ENCODE measurements at places on chromosomes 11 and 22.

GRCh38 chr11:14506532-14506931 is 6.9 kb upstream of the COPB1 start:
- DNase-seq, result peak; percentile 3

- DNase-seq, result peak; percentile 40
These were observed 642 bp downstream of the NAA40 start for GRCh38 chr11:63939397-63939891.

GRCh38 chr11:95652002-95652472 is 137.5 kb downstream of the FAM76B start:
- DNase-seq, result peak; percentile 51

- no peak for DNase-seq
These were observed 17.5 kb downstream of the UQCR10 start for GRCh38 chr22:29784451-29785361.

DNA sequence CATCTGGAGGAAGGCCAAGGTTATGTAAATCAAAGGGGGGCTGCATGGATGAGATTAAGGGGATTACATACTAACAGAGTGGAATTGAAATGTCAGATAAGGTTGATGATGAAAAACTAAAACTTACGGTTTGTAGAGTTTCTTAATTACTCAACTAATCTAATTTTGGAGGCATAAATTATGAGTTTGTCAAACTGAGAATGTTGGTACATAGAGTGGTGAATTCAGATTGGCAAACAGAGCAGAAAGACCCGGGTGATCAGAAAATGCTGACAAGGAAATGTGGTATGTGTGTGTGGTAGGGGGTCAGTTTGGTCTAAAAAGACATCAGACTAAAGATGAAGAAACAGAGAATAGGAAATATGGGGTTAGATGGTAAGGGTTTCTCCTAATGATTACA is 11.0 kb downstream of the MS4A6E start:
- DNase-seq, result no peak

DNA sequence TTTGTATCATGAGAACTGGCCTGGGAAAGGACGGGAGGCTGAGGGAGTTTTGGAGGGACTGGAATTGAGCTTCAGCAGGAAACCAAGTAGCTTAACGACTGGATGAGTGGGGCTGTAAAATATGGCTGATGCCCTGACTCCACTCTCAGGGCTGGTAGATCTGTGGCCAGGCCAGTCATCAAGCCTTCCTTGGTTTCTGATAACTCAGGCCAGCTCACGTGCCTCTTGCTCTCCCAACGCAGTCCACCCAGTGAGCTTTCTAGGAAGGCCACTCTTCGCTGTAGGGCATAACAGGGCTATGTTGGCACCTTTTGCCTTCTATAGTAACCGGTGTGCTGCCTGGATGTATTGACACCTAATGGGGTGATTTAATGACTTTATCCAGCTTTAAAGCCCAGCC is 5.8 kb upstream of the MADD start:
- DNase-seq, result no peak

GRCh38 chr11:76048763-76049162 is 157.5 kb downstream of the WNT11 start:
- no peak for DNase-seq

DNA sequence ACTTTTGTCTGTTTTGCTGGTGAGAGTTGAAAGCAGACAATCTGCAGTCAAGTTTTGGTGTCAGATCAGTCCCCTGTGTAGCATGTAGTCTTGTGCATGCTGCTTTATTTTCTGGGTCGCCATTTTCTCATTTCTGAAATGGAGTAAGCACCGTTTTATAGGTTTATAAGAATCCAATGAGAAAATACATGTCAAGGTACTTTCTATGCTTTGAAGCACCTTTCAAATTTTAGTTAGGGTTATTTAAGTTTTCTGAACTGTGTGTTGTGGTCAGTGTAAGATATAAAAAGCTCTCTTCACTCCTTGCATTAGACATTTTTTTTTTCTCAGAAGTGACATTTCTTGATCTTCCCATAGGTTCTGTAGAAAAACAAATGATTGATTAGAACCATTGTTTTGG is 283.2 kb downstream of the ETS1 start:
- no peak for DNase-seq

- DNase-seq, result peak; percentile 3
These were observed at the start of gene MAP6 for GRCh38 chr11:75668451-75669297. Gene MAP6, minus strand, starts transcription at chr11:75669038. Its CDS starts 669 bp downstream, at chr11:75668369.

GRCh38 chr11:131537196-131537595 is 166.8 kb downstream of the NTM start:
- no peak for DNase-seq

DNA sequence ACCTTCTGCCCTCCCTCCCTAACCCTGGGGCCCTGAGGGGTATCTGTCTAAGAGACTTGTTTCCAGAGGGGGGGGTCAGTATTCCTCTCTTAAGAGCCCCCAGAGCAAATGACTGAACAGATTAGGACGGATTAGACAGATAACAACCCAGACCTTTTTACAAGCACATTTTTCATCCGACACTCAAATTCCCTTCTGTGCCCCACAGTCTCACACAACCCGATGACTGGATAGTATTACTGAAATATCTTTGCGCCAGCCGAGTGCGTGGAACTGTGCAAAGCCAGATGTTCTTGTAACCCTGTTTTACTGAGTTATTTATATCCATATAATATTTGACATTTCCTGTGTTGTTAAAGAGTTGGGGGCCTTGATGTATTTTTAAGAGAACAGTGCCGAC is 30.9 kb upstream of the FLI1 start:
- no peak for DNase-seq

- DNase-seq, result no peak
These were observed 70.1 kb upstream of the PHOX2A start for GRCh38 chr11:72313912-72314598.
